ENCODE measurements at places on chromosomes 6 and 20.

DNA sequence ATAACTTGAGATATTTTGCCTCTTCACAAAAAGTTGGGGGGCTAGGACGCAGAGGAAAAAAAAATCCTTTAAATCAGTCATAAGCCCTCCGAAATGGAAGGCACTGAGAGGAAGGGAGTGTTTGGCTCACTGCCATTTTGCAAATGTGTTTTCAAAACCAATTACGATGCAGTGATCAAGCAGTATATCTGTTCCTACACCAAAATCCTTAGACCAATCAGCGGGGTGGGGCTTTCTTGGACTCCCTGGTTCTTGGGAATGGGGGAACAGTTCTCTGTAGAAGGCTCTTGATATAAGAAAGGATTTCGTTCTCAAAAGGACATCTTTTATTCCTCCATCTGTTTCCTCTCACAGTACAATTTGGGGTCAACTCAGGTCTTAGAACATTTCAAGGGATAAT is 478.6 kb upstream of the JARID2 start:
- DNase-seq = no peak

DNA sequence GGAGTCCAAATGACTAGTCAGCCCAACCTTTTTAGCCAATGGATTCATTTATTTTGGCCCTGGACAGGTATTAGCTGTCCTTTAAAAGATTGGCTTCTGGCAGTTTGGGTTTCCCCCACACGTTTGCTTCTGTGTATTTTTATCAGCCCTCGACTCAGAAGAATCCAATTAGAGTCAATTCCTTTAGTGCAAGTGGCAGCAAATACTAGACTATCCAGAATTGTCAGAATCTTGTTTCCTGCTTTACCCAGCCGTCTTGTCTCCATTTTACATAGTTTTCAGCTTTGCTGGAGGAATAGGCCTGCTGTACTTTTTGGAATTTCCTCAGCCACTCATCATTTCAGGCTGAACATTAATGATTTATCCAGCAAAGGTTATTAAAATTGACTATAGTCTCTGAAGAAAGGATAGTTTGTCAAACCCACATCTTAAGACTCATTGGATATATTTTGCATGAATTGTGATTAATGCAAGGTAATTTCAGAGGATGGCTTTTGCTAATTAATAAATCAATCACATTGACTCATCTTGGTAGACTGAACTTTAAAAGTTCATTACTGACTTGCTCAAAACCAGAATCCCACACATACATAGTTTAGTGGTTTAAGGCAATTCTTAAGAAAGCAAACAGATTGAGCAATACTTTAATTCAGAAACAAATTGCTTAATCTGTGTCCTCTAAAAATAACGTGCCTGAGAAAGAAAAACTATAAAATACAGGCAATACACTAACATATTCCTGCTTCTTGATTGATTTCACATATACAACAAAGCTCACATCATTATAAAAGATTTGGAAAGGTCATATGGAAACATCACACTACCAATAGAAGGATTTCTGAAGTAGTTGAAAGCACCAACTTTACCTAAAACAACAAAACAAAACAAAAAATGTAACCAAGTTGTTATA is 62.9 kb upstream of the ZNF217 start:
- DNase-seq = peak; percentile 64

- peak; percentile 98 for DNase-seq
Measured at GRCh38 chr20:46111028-46111835, 6.9 kb upstream of the CD40 start.

DNA sequence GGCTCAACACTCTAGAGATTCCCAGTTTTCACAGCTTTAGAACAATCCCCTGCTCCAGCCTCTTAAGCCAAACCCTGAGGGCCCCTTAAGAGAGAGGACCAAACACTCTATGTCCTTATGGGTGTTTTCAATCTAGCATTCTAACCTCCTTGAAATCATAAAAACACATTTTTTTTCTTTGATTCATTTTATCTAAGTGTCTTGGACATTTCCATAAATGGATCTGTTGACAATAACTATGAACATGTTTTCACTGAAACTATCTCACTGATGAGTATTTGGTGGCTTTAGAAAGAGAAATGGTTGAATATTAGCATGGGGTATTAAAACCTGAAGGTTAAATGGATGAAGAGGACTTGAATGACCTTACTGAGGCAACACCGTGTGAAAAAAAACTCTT is 27.6 kb upstream of the PDE7B start:
- no peak for DNase-seq

- peak; percentile 45 for DNase-seq
Measured at GRCh38 chr6:159109391-159109790, 59.8 kb upstream of the FNDC1 start.

- peak; percentile 89 for DNase-seq
Measured at GRCh38 chr6:18350712-18351111, 36.4 kb upstream of the RNF144B start.

DNA sequence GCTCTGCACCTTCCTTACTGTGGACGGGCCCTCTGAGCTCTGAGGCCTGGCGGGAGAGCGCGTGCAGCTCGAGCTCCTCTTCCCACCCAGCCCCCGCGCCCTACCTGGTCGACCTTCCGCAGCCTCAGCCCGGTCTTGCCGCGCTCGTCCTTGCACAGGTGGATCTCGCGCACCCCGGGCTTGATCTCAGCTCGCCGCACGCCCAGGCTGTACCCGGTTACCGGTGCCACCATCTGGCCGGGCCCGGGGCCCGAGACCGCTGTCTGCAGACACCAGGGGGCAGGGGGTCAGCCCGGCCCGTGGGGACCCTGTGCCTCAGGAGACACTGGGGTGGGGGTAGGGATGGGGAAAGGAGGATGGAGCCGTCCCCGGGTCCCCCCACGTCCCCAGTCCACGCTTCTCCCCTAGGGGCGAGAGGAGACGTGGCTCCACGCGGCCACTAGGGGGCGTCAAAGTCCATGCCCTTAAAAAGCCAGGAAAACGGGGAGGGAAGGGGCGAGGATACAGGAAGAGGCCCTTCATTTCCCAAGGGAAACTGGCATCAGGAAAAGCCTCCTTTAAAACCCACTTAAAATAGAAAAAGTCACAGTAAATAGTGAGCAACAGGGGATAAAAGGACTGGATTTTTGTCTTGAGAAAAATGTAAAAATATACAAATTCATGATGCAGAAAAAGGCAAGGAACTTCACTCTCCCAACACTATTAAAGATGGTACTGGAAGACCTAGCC is 15.5 kb downstream of the SDCBP2 start:
- peak; percentile 76 for DNase-seq

DNA sequence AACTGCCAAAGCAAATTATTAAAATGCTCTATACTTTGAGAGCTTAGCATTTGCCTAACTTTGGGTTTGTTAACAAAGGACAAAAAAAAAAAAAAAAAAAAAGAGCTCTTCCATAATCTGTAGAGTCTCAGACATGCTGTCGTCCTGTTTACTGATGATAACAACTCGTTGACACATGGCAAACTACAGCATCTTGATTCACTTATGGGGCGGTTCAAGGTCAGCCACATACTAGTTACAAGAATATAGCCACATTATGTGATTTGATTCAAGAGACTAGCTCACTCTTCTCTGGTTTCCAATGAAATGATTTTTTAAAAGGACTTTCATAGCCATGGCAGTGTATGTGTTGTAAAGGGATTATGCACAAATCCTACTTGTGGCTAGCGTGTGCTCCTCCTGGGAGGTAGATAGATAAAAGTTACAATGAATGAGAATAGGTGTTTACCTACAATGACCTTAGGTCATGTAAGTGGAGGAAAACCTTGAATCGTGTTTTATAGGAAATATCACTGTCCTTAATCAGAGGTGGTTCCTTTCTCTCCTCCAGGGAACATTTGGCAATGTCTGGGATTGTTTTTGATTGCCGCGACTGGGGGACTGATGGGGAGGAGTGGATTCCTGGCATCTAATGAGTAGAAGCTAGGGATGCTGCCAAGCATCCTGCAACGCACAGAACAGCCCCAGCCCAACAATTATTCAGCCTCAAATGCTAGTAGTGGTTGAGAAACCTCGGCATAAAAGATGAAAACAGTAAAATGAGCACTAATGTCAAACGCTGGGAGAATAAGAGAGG is 969.2 kb upstream of the SLC35B3 start:
- no peak for DNase-seq

- DNase-seq = no peak
Measured at GRCh38 chr20:15339264-15339663, 1001.9 kb upstream of the FLRT3 start.

- DNase-seq = peak; percentile 8
Measured at GRCh38 chr6:1815827-1816452, 206.2 kb downstream of the FOXC1 start.

GRCh38 chr6:31874084-31874670 is 4.6 kb downstream of the SLC44A4 start:
- DNase-seq = no peak

DNA sequence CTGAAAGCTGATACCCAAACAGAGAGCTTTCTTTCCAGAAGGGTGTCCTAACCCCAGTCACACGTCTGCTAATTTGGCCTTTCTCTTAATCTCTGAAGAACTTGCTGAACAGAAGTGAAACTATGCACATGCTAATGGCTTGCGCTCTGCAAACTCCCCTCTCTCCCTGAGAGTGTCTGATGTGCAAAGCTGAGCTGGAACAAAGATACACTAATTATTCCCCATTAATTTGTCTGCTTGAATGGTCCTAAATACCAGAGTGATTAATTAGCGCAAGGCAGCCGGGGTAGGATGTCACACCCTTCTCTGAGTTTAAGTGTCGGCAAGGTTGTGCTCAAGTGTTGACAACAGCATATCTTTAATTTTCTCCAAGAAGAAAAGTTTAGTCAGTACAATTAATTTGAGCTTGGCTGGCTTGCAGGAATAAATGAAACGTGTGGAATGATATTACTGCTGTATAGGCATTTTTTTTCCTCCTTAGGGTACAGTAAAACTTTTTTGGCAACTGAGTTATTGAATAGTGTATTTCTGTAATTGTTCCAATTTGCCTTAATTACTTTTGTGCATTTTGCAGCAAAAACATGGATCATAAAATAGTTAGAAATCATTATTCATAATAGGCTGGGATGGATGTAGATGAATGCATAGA is 715.9 kb upstream of the POU3F2 start:
- DNase-seq = no peak

DNA sequence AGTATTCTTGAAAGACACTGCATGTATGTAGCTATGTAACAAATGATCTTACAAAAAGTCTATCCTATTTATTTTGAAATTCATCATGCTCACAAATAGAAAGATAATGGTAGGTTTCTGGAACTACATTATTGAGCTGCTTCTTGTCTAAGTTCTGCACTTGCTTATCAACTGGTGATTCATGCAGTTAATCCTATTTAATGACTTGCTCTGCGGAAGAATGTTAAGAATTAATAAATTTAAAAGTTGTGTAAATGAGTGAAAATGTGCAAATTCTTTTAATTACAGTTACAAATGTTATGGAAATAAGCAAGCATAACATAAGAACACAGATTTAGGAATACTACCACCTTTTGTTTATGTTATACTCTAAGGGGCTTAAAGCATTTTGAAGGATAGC is 67.1 kb upstream of the MCM9 start:
- no peak for DNase-seq

GRCh38 chr20:4445784-4446183 is 275.9 kb upstream of the PRND start:
- no peak for DNase-seq

Data from suppressor macrophage treated with lipopolysaccharide for 4 hours (primary cell).